Breast epithelium (tissue), 4 donors: ENCODE measurements at places on chromosomes 1 and 21. TPM values are rescaled to one million over a fixed set of nuclear protein-coding genes. Genes with fewer than 3 reads are reported as not detected.

DNA sequence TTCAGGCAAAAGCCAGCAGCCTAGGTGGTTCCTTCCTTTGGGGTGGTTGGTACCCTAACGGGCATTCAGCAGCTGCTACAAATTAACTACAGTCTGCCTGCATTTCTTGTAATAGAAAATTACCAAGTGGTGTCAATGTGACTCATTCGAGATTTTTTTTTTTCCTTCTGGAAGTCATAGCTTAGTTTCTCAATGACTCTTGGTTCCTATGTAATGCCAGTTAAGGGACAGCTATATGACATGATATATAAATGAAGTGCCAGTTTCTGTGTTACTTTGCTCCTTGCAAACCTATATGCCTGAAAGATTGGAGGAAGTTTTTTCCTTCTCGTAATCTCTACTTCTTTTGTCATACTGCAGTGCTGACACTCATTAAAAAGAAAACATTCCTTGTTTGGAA is 2.6 kb downstream of the MGST3 start:
- no peak for DNase-seq

GLIS1 gene
- 2.0 TPM for total RNA-seq

ZNF697 gene
- total RNA-seq = 4.2 TPM

DNA sequence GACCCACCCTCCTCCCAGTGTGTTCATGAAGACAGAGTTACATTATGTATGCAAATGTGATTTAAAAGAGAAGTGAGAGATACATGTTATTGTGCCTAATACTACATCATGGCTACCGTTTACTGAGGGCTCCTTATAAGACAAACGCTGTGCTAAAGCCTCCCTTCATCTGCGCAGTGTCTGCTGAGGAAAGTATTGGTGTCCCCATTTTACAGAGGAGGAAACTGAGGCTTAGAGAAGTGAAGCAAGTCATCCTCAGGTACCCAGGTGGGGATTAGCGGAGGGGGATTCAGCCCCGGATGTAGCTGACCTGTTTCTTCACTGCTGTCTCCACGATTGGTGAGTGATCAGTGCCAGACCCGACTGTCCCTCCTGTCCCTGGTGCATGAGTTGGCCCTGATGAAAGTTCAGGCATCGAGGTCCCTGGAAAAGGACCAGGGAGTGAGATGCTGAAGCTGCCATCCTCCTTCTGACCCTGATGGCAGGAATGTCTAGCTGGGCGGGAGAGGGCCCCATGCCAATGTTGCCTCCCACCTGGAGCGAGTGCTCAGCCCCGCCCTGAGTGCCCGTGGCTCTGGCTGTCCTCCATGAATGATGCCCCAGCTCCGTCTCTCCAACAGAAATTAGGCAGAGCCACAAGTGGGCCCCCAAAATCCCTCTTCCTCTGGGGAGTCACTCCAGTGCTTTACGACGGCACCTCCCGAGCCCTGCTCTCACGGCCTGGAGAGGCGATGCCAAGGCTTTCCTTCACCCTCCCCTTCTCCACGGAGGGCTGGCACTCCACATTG is 204.7 kb downstream of the KAZN start:
- DNase-seq = no peak

DNA sequence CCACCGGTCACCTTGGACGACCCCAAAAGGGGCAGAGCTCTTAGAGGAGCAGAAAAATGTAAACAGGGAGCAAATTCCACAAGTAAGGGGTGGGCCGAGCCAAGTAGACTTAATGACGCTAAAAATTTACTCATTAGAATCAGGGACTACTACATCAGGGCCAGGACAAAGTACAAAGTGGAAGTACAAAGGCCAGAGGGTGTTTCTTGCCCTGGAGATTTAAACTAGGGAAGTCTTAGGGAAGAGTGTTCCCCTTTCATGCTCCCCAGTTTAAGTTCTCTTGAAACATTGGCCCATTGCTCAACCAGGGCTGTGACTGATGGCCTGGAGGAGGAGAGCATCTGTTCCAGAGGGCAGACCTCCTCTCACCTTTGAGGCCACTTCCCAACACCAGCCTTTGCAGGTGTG is 48.6 kb downstream of the BACH1 start:
- DNase-seq = no peak

SIK1 gene
- 16.2 TPM for total RNA-seq

ARHGAP30 gene
- total RNA-seq = 7.9 TPM

DNA sequence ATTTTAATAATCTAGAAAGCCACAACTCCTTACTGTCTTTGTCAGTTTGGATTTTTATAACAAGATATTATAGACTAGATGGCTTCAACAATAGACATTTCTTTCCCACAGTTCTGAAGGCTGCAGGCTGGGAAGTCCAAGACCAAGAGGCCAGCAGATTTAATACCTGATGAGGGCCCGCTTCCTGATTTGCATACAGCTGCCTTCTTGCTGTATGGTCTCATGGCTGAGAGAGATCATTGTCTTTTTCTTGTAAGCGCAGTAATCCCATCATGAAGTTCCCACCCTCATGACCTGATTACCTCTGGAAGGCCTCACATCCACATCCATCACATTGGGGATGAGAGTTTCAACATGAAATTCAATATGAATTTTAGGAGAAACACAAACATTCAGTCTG is 9.8 kb downstream of the RPS6KC1 start:
- no peak for DNase-seq
